ENCODE measurements at places on chromosomes 6 and 20.

DNA sequence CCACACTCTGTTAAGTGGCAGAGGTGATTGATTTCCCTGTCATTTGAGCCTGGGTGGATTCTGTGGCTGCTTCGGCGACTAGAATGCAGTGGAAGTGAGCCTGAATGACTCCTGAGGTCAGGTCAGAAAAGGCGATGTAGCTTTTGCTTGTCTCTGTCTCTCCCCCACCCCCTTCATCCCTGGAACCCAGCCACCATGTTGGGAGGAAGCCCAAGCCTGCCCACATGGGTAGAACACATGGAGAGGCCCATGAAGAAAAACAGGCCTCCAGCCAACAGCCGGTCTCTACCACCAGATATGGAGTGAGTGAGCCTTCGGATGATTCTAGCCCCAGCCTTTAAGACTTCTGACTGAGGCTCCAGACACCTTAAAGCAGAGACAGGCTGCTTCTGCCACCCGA lies 181.0 kb downstream of the TFAP2C start:
- no peak for DNase-seq

DNA sequence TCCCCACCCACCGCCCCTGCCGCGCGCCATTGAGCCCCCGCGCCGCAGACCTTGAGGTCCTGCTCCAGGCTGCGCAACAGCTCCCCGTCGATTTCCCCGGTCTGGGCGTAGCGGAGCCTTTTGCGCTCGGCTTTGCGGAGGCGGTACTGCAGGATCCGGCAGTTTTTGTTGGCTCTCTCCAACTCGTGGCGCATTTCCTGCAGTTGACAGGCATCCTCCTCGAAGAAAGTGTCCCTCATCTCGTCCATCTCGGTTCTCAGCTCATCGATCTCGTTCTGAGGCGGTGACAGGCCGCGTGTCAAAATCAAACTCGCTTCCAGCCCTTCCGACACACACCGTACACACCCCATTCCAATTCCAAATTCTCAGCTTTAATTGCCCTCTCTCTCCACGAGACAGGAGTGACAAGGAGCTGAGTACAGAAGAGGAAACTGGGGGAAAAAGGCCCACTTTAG lies 4.3 kb downstream of the MTCL3 start:
- no peak for DNase-seq

DNA sequence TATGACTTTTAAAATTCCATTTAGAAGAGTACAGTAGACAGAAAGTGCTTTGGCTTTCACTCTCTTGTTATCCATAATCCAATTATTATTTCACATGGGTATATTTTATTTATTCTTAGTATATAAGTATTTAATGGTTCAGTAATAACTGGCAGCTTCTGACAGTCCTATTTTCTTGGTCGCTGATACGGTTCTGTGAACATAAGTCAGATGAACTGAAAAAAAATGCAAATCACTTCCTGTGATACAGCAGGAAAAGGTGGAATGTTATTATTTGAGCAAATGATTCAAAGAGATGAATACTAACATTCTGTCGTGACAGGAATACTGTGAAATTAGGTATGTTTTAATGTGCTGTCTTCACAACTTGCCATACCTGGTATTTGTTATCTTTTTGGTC lies 132.3 kb downstream of the ARHGAP18 start:
- DNase-seq, result no peak

GRCh38 chr6:16543521-16543920 lies 217.7 kb downstream of the ATXN1 start:
- no peak for DNase-seq

- no peak for DNase-seq
Measured at GRCh38 chr6:100706491-100706890, 174.6 kb downstream of the ASCC3 start.

DNA sequence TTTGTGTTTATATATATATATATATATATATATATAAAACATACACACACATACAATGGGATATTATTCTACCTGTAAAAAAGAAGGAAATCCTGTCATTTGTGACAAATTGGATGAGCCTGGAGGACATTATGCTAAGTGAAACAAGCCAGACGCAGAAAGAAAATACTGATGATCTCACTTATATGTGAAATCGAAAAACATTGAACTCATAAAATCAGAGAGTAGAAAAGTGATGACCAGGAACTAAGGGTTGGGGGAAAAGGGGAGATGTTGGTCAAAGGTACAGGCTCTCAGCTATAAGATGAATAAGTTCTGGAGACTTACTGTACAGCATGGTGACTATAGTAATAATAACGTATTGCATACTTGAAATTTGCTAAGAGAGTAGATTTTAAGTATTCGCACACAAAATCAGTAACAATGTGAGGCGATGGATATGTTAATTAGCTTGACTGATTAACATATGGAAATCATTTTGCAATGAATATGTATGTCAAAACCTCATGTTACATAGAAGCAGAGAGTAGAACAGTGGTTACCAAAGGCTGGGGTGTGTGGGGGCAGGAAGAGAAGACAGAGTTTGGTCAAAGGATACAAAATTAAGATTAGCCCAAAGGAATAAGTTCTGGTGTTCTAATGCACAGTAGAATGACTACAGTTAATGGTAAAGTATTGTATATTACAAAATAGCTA lies 92.3 kb upstream of the PHACTR1 start:
- no peak for DNase-seq

- no peak for DNase-seq
Measured at GRCh38 chr20:19478320-19478895, 266.0 kb downstream of the SLC24A3 start.

- DNase-seq, result peak; percentile 77
Measured at GRCh38 chr20:12925210-12925755, 83.5 kb upstream of the SPTLC3 start.

DNA sequence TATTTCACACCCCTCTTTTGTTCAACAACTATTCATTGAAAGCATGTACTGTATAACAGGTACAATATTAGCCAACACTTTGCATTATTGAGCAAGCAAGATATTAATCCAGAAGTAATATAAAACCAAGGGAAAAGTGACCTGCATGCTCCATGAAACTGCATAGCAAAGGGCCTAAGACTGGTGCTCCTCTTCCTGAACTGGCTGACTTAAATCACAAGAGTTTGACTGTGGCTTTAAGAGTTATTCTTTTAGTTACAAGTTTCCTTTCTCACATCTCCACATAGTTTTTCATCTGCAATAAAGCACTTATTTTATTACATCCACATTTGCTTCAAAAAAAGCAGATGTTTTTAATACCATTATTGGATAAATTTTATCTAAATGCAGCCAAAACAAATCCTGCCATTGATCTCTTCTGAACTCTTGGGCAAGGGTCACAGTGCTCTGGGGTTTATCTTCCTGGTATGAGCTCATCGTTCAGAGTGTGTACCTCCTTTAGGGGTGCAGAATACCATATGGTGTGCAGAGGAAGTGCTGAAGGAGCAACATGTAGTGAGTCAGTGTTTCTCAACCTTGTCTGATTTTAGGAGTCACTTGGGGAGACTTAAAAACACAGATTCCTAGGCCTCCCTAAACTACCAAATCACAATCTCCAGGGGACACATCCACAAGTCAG lies 1225.9 kb upstream of the MAP3K7 start:
- no peak for DNase-seq

DNA sequence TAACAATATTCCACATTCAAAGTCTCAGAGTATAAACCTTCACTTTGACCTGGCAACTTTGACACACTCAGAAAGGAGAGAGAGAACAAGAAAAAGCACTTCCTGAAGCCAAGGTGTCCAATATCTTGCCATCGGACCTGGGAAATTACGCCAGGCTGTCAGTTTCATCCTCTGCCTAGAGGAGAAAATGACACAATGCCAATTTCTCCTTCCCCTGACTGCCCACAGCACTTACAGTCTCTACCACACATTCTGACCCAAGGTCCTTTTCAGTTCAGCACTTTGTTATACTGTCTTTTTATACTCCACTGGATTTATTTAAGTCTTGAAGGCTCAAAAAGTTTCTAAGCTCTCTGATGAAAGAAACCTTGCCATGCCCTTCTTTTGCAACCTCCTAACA lies 250.4 kb downstream of the GMPR start:
- no peak for DNase-seq

- no peak for DNase-seq
Measured at GRCh38 chr20:32010666-32011065, 428 bp downstream of the CCM2L start.

GRCh38 chr6:73832313-73832712 lies 136.3 kb downstream of the CD109 start:
- no peak for DNase-seq

GRCh38 chr6:134984821-134985220 lies 34.9 kb upstream of the ALDH8A1 start:
- DNase-seq, result no peak

- DNase-seq, result no peak
Measured at GRCh38 chr6:132734694-132735236, 20.9 kb upstream of the VNN1 start.

- DNase-seq, result no peak
Measured at GRCh38 chr20:32497589-32498224, 87.4 kb downstream of the NOL4L start.

DNA sequence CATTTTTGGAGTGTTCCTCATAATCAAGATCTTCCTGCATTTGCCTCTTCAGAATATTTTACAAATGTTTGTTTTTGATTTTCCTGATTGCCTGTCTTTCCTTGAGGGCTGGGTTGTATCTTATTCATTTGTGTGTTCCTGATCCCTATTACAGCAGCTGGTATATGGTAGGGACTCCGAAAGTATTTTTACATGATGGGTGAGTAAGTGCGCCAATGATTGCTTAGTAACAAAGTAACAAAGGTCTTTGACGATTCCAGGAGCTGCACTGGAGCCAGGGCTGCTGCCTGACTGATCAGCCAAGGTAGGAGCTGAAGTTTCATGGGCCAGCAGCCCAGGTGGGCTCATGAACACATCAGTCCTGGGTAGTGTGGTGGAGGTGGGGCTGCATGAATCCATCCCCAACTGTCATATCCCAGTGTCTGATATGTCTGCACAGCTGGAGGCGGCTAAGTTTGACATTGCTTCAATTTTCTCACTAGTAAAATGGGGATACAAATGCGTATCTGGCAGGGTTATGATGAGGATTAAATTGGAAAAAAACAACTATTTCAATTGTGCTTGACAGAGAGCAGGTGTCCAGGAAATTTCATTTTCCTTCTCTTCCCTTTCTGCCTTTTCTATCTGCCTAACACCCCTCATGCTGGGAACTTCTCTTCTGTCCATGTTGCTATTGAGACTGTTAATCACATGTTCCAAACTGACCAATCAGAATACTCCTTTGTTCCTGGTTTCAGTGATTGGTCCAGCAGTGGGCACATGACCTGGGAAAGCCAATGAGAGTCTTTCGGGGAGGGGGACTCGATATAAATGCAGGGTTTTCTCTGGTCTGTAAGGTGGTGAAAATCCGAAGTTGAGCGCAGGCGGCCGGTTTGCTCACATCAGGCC lies 90.7 kb downstream of the CDH26 start:
- DNase-seq, result no peak

GRCh38 chr6:150616586-150616985 lies 16.9 kb downstream of the PLEKHG1 start:
- DNase-seq, result no peak

GRCh38 chr6:169853196-169854082 lies 102.0 kb downstream of the ERMARD start:
- DNase-seq, result no peak

GRCh38 chr6:17945111-17945510 lies 42.3 kb downstream of the KIF13A start:
- DNase-seq, result no peak

DNA sequence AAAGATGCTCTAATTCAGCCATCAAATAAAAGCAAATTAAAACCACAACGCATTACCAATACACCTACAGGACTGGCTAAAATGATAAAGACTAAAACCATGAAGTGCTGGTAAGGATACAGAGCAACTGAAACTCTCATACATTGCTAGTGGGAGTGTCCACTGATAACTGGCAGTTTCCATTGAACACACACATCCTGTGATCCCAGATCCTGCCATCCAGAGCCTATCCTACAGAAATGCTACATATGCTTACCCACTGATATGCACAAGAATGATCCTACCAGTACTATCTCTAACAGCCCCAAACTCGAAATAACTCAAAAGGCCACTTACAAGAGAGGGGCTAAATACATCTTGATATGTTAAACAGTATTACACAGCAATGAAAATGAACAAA lies 81.0 kb downstream of the FYN start:
- DNase-seq, result no peak

GRCh38 chr6:34036357-34037069 lies 109.4 kb downstream of the GRM4 start:
- DNase-seq, result no peak

GRCh38 chr6:18990059-18990978 lies 603.2 kb downstream of the RNF144B start:
- peak; percentile 20 for DNase-seq

- no peak for DNase-seq
Measured at GRCh38 chr6:155378276-155378675, 64.0 kb upstream of the TFB1M start.

DNA sequence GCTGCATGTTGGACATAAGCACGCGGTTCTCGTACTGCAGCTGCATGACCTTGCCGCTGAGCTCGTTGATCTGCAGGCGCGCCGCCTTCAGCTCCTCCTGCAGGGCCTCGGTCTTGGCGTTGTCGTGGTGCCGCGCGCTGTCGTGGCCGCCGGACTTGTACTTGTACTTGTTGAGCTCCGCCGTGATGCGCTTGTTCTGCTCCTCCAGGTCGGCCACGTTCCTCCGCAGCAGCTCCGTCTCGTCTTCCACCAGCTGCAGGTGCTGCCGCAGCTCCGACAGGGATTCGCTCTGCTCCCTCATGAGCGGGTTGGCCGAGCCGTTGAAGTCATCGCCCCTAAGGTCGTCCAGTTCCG lies 16.6 kb upstream of the KIAA0408 start:
- DNase-seq, result no peak

DNA sequence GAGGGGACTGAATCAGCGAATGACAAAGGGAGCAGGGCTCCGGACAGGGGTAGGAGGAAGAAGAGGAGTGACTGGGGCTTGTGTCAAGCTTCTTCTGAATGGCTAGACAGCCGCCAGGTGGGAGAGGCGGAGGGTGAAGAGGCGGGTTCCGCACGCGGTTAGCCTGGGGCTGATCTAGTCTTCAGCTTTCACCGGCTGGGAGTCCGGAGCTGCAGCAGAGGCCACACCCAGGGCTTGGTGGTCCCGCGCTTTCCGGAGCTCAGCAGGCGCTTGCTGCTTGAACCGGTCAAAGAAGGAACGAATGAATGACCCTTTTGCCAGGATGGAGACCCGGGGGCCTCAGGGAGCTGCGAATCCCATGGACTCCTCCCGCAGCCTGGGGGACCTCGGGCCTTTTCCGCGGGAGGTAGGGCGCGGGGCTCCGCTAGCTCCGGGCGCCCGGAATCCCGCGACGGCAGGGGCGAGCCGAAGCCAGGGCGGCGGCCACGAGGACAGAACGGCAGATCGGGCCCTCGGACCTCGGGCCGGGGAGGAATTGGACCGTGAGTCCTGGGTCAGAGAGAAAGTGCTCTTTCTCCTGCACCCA lies at the start of gene C6orf141:
TSS of gene C6orf141 (plus strand) at position 177 of the 586 bp plus-strand sequence. CDS start at position 302, 125 bp downstream.
- no peak for DNase-seq

GRCh38 chr6:12345694-12346058 lies 55.5 kb downstream of the EDN1 start:
- no peak for DNase-seq

DNA sequence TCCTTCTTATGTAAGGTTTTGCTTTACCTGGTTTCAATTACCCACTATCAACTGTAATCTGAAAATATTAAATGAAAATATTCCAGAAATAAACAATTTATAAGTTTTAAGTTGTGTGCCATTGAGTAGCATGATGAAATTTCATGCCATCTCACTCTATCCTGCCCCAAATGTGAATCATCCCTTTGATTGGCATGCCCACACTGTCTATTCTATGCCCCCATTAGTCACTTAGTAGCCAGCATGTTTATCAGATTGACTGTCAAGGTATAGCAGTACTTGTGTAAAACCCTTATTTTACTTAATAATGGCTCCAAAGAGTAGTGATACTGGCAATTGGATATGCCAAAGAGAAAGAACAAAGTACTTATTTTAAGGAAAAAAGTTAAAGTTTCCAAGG lies 403.8 kb downstream of the ADGRB3 start:
- DNase-seq, result no peak

Data from NCI-H1694 (cell line).